ENCODE measurements at places on chromosomes 3 and 15.

DNA sequence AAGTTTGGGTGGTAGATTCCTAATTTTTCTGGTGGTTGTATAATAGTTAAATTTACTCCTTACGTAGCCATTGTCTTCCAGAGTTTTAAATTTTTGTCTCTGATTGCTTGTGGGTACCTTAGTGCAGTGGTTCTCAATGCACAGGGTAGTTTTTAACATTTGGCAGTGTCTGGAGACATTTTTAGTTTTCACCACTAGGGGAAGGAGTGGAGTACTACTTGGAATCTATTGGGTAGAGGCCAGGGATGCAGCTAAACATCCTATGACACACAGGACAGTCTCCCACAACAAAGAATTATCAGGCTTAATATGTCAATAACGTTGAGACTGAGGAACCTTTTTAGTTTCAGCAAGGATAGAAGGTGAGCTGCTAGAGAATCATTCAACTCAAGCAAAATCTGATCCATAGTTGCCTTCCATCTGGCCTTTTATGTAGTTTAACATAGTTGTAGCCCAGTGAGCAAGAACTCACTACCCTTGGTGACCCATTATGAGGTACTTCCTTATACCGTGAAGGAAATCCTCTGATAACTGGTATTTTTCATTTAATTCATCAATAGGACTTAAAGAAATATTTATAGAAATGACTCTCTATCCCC is 8.6 kb upstream of the STX19 start:
- no peak for DNase-seq

GRCh38 chr15:59528961-59529402 is 82.6 kb upstream of the GCNT3 start:
- DNase-seq = peak; percentile 44

- DNase-seq = no peak
Measured at GRCh38 chr15:94703596-94703995, 472.2 kb downstream of the MCTP2 start.

DNA sequence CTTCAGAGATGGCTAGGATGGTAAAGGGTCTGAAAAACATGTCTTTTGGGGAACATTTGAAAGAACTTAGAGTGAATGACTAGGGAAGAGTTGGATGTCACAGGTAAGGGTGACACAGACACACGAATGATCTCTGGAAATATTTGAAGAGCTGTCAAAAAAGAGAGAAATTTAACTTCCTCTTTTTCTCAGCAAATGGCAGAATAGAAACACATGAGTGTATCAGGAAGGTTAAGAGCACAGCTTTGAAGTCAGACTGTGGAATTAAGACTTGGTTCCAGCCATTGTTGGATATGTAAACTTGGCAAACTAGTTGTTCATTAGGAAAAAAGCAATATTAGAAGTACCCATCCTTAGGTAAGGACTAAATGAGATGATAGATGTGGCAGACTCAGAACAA is 117.7 kb downstream of the IMPG2 start:
- DNase-seq = no peak

DNA sequence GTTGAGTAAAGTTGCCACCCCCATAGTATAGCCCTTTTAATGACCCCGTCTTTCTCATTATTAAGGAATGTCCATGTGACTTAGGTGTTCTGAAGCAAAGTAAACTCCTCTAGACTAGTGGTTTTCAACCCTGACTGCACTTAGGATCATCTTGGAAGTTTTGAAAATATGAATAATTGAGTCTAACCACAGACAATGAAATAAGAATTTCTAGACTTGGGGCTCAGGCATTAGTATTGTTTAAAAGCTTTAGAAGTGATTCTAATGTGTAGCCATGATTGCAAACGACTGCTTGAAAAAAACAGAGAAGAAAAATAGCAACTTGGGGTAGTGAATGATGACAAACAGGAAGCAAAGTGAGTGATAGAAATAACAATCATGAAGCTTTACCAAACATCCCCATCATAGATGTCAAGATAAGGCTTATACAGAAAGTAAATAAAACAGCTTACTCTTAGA is 35.0 kb downstream of the ALCAM start:
- no peak for DNase-seq
